ENCODE measurements at places on chromosomes 7 and 10. TPM values are rescaled to one million over a fixed set of nuclear protein-coding genes. Genes with fewer than 3 reads are reported as not detected.

Gene HSPA12A
- total RNA-seq, result 18.1 TPM

Gene CHAT
- total RNA-seq, result not detected

Gene AKR1C1
- 7,564 TPM for total RNA-seq

Gene SLC26A4
- total RNA-seq, result not detected

Gene OR2A42
- total RNA-seq, result not detected

Gene PRKG1
- total RNA-seq, result not detected

Gene PRSS37
- total RNA-seq, result not detected

Gene TES
- 82.8 TPM for total RNA-seq

Gene DDC
- total RNA-seq, result 4.4 TPM

Gene NUTM2E
- total RNA-seq, result not detected

Gene PPP1R17
- not detected for total RNA-seq

Gene CROT
- total RNA-seq, result 1.0 TPM

Gene GUSB
- 193 TPM for total RNA-seq

Gene IFIT1
- 26.9 TPM for total RNA-seq

- DNase-seq, result no peak
These were observed 281.5 kb upstream of the PHYHIPL start for GRCh38 chr10:58894929-58895328.

- no peak for DNase-seq
These were observed 306.3 kb upstream of the SP8 start for GRCh38 chr7:21092766-21093702.

DNA sequence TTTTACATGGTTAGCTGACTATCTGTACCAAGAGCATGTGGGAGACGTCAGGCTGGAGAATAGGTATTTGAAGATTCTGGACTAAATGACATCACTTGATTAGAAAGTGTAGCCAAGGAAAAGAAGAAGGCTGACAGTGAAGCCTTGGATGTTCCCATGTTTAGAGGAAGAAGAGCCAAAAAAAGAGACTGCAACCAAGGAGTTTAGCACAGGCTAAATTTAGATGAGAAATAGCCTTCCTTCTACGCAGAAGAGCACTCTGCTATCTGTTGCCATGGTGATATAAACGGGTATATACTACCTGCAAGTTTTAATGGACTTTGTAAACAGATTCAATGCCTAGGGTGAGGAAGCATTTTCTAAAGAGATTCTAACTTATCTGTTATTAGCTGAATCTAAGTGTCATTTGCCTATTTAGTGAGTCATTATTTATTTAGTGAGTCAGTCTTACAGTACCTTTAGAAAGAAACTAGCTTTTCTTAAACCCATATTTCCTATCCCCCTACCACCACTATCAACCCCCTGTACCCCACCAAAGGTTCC is 69.8 kb downstream of the CDK6 start:
- DNase-seq, result peak; percentile 73

- DNase-seq, result no peak
These were observed 51.6 kb downstream of the PDGFA start for GRCh38 chr7:467856-468545.

- no peak for DNase-seq
These were observed 172.7 kb downstream of the GNAI1 start for GRCh38 chr7:80307227-80307856.

DNA sequence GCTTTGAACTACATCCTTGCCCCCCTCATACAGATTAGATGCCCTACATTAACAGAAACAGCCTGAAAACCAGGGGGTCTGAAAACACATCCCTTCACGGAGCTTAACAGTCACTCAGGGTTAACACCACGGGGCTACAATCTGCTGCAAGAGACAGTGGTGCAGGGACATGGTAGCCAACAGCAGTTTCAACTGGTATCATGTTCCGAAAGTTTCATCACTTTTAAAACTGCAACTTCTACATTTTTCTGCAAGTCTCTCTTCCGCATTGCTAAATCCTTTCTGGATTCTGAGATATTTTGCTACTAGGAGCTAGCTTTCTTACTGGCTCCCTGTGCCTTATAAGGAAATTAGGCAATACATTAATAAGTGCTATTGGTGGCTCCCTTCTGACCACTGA is 92.6 kb downstream of the JAZF1 start:
- no peak for DNase-seq

- no peak for DNase-seq
These were observed 374.8 kb upstream of the KIAA1217 start for GRCh38 chr10:23834091-23834490.

GRCh38 chr10:105973902-105974301 is 1190.6 kb downstream of the SORCS1 start:
- no peak for DNase-seq

DNA sequence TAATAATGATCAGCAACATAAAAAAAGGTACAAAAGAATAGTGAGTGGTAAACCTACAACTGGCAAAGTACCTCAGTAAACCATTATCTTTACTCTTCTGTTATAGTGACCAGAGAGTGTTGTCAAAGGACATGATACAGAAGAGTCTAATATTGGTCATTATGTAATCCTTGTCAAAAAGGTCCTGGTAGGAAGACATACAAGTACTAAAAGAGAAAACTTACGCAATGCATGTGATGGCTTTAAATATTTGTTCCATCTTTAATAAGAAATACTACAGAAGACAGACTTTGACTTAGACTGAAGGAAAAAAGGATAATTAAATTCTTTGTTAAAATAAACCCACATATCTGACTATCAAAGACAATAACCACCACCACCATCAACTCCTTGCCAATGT is 6.5 kb downstream of the DOCK4 start:
- no peak for DNase-seq

GRCh38 chr10:75444781-75445386 is 13.5 kb downstream of the LRMDA start:
- peak; percentile 22 for DNase-seq

- no peak for DNase-seq
These were observed 298.3 kb downstream of the DNAJB6 start for GRCh38 chr7:157635148-157635500.

GRCh38 chr10:12656518-12657142 is 307.3 kb downstream of the CAMK1D start:
- peak; percentile 51 for DNase-seq

- no peak for DNase-seq
These were observed 605.4 kb downstream of the KCNMA1 start for GRCh38 chr10:77032188-77032570.

- no peak for DNase-seq
These were observed 266.0 kb downstream of the AUTS2 start for GRCh38 chr7:69864274-69864673.

DNA sequence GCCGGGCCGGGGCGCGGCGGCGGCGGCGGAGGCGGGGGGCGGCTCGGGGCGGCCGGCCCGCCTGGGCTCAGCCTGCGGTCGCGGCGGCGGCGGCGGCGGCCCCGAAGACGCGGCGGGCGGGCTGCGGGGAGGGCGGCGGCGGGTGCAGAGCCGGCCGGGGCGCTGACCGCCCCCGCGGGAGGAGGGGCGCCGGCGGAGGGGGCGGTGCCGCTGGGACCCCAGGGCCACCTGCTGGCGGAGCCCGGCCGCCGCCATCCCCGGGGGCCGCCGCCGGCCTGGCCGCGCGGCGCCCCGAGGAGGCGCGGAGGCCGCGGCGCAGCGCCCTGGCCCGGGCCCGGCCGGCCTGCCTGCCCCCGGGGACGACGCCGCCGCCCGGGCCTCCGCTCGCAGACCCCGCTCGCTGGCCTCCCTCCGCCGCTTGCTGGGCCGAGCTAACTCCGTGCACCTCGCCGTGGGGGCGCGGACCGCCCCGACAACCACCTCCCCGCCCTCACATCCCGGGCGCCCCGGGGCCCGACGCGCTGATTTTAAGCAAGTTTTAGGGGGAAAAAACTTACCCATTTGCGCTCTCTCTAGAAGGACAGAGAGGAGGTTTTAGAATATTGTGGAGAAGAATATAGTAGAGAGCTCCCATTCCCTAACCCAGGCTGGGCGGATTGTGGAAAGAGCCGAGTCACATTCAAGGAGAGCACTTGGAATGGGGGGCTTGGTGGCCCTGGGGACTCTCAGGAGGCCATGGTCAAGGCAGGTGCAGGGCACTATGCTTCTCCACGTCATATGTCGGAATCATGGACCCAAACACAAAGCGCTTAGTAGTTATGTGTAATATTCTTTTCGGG is at the start of gene BEND7:
Gene BEND7 (minus strand): TSS at position 140 of the 839 bp plus-strand sequence. CDS start 481 bp downstream, outside the sequence.
- peak; percentile 42 for DNase-seq

GRCh38 chr7:71735961-71736556 is 604.1 kb downstream of the GALNT17 start:
- peak; percentile 41 for DNase-seq

- peak; percentile 22 for DNase-seq
These were observed 9.2 kb downstream of the DNA2 start for GRCh38 chr10:68462536-68462935.

DNA sequence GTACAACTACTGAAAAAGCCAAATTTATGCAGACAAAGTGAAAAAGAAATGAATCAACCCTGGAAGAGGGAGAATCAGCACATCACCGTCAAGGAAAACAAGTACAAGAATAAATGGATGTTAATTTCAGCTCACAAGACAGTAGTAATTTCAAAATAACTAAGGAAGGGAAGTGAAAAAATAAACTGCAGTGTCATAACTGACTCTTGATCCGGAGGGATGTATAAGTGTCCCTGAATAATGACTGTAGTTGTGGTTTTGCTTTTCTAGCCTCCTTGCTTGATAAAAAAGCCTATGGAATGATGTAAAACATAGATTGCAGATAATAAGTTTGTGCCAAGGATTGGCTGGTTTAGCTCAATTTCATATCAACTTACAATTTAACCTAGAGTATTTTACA is 721.1 kb upstream of the C7orf33 start:
- DNase-seq, result no peak

- no peak for DNase-seq
These were observed 59.5 kb upstream of the SRPK2 start for GRCh38 chr7:105448181-105448580.

DNA sequence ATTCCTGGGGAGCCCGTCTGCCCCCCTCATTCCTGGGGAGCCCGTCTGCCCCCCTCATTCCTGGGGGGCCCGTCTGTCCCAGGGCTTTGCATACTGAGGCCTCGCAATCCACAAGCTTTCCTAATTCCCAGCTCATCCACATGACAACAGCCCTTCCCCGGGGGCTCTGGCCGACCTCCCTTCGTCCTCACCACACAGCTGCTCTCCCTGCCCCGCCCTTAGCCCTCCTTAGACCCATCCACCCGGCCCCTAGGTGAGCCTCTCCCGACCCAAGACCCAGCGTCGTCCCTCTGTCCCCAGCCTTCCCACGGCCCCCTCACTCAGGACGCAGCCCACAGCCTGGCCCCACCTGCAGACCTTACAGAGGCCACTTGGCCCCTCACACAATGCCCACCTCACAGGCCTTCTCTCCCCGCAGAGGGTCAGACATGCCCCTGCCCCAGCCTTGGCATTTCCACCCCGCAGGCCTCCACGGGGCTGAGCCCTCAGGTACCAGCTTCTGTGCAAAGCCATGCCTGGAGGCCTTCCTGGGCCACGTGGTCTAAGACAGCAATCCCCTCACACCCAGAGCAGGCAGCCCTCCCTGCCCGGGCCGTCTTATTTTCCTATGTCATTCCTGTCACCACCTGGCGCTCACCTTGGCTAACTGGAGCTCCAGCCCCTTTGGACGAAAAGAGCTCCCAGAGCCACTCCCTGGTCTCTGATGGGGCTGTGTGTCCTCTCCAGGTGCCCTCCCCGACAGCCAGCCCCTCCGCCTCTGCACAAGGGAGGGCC is 3.5 kb upstream of the FAM20C start:
- DNase-seq, result no peak

DNA sequence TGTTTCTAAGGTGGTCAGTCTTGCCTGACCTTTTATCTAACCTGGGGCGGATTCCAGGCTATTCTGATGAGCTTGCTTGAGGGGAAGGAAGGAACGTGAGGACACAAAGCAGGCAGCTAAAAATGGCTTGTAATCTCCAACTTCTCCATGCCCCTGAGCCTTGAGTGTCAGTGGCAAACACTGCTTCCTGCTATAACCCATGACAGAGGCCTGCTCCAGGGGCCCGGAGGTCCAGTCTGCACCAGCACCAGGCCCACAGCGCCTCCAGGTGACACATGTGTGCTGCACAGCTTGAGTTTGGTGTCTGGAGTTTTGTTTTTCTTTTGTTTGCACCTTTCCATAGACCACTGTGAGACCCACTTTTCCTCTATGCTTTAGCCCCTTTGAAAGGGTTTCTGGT is 207.9 kb downstream of the PAXIP1 start:
- no peak for DNase-seq

DNA sequence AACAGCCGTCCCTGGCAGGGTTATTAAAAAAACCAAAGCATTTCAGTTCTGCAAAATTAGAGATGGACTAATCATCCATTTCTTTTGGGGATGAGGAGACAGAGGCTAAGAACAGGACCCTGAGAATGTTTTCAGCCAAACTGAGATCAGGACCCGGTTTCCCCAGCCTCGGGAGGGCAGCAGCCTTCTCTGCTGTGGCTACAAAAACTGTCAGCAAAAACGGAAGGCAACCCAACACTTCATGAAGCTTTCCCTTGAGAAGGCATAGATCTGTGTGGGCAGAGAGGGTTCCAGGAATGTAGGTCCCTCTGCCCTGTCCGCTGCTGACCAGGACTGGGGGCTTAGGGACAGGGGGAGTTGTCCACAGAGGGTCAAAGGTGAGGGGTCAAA is 313.5 kb downstream of the TCERG1L start:
- no peak for DNase-seq

DNA sequence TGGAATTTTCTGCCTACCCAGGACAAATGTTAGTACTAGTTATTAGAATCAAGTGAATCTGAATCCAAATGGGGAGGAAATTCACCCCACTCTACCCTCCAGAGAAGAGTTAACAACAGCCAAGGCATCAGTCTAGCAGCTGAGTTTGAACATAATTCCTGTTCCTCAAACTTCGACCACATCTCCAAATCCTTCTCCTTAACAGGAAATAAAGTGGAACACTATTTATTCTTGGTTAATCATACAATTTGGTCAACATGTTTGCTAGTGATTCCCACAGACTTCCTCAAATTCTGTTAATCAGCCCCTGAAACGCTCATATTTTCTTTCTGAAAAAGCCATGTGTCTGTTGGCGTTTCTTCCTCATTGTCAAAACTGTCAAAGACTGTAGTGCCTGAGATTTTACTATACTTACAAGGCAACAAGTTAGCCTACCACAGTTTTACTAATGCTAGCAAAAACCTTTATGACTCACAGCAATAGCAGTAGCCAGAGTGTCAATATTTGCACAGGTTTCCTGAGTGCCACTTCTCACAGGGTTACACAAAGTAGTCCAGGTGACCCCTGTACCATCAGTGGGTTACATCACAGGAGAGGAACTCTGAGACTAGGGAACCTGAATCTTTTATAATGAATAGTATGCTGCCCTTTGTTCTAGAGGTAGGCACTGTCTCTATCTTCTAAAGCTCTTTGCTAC is 202.9 kb downstream of the GRM3 start:
- DNase-seq, result no peak

GRCh38 chr10:283916-284356 is 148.7 kb downstream of the ZMYND11 start:
- DNase-seq, result no peak

DNA sequence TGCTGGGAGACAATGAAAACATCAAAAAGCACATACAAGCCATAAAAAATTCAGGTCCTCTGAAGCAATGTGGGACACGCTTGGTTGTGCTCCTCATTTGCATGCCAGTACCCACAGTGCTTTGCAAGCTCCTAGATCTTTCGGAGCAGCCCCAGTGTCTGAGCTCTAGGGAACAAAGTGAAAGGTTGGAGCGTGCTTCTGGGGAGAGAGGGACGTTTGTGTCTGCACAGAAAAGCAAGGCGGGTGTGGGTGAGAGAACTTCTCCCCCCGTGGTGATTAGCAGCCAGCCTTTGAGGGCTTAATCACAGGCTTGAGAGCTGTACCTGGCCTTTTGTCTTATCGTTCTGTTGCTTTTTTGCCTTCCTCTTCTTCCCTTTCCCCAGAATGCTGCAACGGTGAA is 76.7 kb upstream of the HABP2 start:
- no peak for DNase-seq

- DNase-seq, result no peak
These were observed 110.0 kb upstream of the C7orf33 start for GRCh38 chr7:148480479-148481146.

- DNase-seq, result no peak
These were observed 16.1 kb downstream of the SFRP5 start for GRCh38 chr10:97755718-97756117.

All from Caki2 (cell line).